Astrocyte of the cerebellum (primary cell): ENCODE measurements at places on chromosomes 4 and X.
A peak's percentile ranks its signal among the peaks of the same experiment; 100 is the strongest.

DNA sequence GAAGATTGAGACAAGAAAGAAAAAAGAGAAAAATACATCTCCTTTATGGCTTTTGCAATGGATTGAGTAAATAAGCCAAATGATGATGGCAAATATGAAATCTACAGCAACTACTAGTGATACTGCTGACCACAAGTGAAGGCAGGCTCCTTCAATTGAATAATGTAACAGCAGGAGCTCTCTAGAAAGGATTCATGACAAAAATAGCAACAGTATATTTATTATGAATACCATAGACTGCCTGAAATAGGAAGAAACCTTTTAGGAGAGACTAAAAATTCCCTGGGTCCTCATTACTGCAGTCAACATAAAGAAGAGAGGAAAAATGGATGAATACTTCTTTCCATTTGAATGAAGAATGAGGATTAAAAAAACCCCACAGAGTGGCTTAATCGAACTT lies 306.8 kb upstream of the ANXA10 start:
- DNase-seq: peak; percentile 13

DNA sequence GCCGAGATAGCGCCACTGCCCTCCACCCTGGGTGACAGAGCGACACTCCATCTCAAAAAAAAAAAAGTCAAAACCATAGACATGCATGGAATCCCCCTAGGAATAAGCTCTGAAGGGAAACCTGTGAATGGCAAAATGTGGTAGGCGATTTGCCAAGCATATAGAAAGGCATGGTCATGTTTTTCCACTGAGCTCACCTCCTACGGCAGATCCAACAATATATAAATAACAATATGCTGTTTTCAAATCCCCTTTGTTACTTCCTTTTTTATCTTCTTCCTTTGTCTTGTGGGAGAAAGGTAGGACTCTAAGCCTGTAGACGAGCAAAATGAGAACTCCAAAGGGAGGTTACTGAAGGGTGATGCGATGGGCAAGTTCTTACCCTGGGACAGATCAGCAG lies 219.0 kb downstream of the PALLD start:
- DNase-seq: no peak

GRCh38 chr4:81604683-81605218 lies 133.0 kb upstream of the RASGEF1B start:
- DNase-seq: no peak

- no peak for DNase-seq
These were observed 87.7 kb upstream of the WWC2 start for GRCh38 chr4:183011213-183011907.

GRCh38 chrX:154098551-154098950 lies 1.0 kb upstream of the MECP2 start:
- DNase-seq: no peak

DNA sequence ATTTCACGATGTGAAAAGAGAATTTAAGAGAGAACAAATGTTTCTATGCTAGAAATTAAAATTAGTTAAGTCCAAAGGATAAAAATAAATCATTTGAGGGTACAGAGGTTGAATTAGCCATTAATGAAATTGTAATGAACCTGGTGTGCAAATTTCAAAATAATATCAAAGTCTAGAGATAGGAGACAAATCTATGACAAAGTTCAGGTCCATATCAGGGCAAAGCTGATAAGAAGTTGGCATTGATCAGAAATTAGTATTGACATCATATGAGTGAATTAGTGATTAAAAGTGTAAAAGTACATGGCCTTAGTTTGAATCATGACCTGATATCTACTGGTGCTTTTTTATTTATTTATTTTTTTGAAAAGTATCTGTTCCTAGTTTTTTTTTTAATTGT lies 33.8 kb upstream of the UGT2A3 start:
- no peak for DNase-seq

DNA sequence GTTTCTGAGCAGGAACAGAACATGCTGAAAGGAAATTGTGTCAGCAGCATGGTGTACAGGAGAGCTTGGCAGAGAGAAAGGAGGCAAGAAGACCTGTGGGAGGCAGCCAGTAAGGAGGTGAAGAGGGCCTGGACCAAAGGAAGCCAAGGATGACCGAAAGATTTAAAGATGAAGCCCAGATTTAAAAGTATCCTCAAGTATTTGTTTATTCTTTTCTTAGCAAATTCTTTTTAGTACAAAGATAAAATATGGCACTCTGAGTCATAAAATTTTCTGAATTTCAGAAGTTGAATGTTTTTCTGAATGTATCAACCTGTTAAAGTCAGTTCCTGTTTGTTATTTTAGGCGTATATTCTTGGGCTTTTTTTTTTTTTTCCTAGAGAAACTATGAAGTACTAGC lies 3.5 kb downstream of the PKD2 start:
- no peak for DNase-seq

- DNase-seq: no peak
These were observed 70.0 kb upstream of the STS start for GRCh38 chrX:7077241-7078230.

DNA sequence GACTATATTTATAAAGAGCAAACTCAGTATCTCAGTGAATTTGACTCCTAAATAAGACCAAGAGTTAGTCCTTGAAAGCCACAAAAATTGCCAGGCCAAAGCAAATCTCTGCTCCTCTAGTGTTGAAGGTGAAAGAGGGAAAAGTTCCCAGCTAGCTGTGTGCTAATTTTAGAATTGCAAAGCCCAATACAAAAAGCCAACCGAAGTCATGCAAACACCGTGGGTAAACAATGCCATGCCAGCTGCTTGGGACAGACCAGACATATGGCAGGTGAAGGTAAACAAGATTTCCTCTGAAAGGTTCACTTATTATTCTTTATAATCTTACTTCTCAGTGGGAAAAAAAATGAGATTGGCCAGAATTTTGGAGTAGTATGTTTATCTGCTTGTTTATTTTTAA lies 80.5 kb upstream of the LNX1 start:
- DNase-seq: no peak

- DNase-seq: no peak
These were observed 3.4 kb upstream of the MAOB start for GRCh38 chrX:43885617-43886016.

DNA sequence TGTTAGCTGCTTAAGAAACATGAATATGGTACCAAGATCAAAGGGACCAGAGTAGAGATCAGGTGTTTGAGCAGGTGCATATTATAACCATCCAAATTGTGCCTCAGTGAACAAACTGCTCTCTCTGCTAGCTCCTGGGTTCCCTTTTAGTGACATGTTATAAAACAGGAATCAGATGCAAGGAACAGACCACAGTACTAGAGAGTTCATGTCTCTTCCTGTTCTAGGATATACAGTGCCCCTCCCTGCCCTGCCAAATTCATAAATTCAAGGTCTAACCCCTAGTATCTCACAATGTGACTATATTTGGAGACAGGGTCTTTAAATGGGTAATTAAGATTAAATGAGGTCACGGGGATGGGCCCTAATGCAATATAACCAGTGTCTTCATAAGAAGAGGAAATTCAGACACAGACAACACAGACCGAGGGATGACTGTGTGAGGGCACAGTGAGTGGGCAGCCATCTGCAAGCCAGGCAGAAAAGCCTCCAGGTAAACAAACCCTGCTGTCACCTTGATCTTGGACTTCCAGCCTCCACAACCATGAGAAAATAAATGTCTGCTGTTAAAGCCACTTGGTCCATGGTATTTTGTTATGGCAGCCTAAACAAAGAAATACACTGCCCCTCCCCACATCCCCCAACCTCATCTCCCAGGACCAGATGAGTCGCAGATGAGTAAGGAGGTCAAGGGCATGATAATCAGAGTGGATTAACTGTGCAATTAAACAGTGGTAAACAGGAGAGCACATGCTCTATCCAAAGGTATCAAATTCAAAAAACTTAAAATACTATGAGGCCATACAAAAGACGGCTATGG lies 82.5 kb downstream of the RBM47 start:
- no peak for DNase-seq

GRCh38 chr4:87657525-87657924 lies 7.4 kb downstream of the DMP1 start:
- DNase-seq: peak; percentile 71

DNA sequence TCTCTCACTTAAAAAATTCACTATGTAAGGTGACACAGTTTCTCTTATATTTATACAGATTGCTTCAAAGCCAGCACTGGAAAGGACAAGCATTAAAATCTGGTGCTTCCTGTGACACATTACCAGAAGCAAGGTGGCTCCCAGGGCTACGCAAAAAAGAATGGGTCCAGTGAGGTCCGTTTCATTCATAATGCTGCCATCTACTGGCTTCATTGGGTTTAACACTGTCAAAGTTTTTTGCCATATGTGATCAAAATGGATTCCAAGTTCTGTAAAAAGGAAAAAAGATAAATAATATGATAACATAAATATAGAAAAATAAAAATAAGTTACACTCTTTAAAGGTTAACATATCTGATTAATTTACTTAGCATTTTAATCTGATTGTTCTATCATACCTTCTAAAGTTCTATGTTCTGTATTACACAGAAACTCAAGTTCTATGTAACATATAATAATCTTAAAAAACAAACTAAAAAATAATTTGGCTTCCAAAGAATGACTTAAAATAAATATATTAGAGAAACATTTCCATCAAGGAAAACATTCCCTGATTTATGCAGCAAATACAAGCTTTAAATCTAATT lies 22.1 kb downstream of the YIPF7 start:
- peak; percentile 4 for DNase-seq

- no peak for DNase-seq
These were observed 171.1 kb downstream of the PALLD start for GRCh38 chr4:168667921-168668320.

GRCh38 chr4:1834047-1834775 lies 21.7 kb downstream of the LETM1 start:
- DNase-seq: no peak

DNA sequence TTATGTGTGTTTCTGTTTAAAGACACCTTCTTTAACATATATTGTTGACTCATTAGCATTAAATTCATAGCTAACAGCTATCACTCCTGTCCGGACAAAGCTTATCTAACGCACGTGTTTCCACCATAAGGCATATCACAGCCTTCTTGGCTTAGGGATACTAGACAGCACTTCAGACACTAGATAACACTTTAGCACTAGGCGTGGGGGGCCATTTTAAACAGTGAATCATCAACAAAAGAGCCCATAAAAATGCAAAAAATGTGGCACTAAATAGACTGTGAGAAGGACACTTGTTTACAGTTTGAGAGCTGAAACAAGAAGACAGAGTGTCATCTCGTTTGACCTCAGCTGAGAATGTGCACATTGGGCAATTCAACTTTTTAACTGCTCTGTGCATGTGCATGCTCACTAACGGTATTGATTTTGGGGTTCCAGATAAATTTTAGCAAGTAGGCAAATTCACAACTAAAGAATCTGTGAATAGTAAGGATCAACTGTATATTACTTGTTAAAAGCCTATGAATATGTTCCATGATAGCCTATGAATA lies 58.9 kb upstream of the RAI2 start:
- no peak for DNase-seq

- no peak for DNase-seq
These were observed 1029.7 kb upstream of the TENM3 start for GRCh38 chr4:181213551-181213950.

DNA sequence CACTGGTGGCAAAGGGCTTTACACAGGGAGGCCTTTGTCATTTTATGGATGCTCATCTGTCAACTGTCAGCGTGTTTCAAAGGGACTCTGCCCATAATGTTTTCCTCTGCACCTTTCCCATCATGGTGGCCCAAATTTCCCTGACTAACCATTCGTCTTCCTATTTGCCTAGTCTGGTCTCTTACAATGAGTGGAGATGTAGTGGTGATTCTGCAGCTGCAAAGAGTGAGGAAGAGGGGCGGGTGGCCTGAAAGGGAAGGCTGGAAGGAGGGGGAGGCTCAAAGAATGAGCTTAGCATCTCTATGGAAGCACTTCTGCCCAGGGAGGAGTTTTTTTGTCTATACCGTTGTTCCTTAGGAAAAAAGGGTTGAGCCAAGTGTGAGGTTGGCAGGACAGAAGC lies 447.5 kb downstream of the NKX6-1 start:
- no peak for DNase-seq

DNA sequence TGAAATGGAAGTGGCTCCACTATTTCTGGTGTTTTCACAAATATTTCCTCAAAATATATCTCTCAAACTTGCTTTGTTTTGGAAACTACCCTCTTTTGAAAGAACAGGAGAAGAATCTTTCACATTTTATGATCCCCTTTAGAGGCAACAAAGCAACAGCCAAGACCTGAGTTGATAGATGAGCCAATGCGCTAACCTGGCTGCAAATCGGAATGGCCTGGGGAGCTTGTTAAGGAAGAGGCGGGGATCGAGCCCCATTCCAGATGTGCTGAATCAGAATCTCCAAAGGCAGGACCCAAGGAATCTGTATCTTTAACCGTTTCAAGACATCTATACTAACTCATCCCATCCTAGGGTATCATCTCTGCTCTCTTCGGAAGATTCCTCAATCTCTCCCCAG lies 181.3 kb downstream of the GPC3 start:
- no peak for DNase-seq

DNA sequence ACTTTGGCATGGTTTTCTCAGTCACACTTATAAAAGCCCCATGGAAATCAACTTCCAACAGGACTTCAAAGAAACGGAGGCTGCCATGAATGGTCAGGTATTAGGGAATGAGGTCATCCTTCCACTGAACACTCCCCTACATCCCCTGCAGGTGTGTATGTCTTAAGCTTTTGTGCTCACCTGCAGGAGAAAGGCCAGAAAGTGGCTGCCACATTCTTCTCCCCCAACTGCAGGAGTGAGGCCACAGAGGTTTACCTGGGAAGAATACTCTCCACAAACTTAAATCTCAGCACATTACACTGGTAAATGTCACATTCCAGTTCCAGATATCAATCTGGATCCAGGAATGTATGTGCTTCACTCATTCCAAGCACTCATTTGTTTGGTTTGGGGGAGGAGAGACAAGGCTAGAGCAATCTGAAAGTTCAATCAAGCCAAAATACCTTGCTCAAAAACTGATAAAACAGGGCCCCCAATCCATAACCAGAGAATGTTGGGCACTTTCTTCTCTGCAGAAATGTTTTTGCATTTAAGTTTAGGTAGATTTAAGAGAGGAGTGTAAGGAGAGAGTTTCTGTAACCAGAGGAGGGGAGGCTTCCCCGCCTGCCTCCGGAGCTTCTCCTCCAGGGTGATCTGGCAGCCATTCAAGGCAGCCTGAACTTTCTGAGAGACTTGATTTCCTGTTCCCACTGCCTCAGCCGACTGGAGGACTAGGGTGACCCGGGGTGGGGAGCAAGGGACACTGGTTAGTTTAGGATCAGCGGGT lies 15.4 kb downstream of the FAM9C start:
- DNase-seq: peak; percentile 26
